NB4 (cell line): ENCODE measurements at places on chromosomes 1 and 21.

DNA sequence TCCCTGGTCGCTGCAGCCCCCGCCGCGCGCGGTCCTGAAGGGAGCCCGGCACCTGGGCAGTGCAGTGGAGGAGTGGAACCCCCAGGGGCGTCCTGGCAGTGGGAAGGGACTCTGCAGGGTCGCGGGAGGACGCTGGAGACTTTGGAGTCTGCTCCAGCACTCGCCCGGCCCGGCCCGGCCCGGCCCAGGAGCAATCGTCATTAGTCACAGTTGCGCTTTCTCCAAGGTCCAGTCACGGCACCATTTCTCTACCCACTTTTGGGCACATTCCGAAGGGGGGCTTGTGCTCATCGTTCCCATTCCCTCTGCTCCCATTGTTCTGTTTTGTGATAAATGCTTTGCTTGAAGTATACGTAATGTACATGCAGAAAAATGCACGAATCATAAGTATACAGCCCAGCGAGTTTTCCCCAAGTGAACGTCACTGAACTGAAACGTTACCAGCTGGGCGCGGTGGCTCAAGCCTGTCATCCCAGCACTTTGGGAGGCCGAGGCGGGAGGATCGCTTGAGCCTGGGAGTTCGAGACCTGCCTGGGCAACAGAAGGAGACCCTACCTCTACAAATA lies 999 bp downstream of the THAP3 start:
- peak; percentile 25 for DNase-seq

DNA sequence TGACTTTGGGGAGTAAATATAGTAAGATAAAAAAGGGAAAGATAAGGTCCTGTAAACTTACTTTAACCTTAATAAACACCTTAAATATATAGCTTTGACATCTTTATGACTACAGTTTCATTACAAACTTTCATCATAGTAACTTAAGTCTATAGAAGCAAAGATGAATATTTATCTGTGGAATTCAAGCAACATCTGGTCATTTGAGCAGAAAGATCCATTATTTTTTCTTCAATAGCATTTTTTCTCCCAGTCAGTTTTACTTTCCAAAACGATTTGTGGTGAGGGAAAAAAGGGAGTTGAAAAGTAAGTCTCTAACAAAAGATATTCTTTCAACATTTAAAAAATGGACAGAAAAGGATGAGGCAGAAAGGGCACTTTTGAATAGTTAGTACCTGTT lies 69.0 kb downstream of the HMCN1 start:
- DNase-seq: no peak

DNA sequence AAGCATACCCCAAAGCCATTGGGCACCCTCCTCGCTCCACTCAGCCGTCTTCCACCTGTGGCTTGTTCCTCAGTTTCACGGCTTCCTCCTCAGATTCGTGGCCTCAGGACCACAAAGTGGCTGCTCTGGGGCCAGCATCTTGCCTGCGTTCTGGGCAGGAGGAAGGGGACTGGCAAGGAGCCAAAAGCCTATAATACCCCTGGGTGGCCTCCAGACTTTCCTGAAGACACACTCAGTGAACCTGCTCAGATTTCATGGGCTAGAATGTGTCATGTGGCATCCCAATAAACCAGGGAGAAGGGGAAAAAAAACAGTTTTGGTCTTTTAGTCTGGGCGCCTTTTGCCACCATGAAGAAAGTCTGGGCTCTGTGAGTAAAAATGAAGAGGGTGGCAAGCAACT lies 62.0 kb downstream of the SDC3 start:
- DNase-seq: no peak

GRCh38 chr1:207045453-207045852 lies 5.6 kb downstream of the YOD1 start:
- DNase-seq: no peak

DNA sequence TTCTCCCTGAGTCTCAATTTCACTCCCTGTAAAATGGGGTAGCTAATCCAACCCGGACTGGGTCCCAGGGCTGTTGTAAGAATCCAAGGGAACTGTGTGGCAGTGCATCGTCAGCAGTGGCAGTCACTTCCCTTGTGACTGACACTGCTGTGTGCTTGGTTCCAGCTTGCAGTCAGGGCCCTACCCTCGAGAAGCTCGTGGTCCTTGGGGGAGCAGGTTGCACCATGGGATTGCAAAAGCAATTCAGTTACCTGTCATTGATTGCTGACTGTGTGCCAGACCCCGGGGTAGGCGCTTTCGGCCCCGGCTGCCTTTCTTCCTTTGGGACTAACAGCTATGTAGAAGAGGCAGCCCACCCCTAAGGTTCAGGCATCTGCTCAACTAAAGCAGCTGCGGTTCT lies 2.9 kb downstream of the PTPRF start:
- DNase-seq: no peak

GRCh38 chr1:96002969-96003964 lies 718.3 kb upstream of the PTBP2 start:
- no peak for DNase-seq

DNA sequence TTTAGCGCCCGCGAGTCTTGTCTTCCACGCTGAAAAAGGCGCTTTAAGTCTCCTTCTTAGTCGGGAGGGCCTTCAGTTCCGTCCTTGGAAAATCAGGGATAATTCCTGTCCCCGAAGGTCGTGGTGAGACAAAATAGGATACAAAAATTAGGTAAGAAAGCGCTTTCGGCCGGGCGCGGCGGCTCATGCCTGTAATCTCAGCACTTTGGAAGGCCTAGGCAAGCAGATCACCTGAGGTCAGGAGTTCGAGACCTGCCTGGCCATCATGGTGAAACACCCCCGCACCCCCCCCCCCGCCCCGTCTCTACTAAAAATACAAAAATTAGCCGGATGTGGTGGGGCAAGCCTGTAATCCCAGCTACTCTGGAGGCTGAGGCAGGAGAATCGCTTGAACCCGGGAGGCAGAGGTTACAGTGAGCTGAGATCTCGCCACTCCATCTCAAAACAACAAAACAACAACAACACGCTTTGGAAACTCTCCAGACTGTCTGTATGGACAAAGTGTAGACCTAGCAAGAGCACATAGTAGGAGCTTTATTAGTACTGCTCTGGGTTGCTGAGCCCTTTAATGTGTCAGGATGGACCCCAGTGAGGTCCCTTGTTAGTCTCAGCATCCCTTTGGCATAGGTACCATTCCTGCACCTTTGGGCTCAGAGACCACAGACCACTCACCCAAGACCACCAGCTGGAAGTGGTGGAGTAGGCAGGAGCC lies 790 bp upstream of the TMEM54 start:
- DNase-seq: no peak

DNA sequence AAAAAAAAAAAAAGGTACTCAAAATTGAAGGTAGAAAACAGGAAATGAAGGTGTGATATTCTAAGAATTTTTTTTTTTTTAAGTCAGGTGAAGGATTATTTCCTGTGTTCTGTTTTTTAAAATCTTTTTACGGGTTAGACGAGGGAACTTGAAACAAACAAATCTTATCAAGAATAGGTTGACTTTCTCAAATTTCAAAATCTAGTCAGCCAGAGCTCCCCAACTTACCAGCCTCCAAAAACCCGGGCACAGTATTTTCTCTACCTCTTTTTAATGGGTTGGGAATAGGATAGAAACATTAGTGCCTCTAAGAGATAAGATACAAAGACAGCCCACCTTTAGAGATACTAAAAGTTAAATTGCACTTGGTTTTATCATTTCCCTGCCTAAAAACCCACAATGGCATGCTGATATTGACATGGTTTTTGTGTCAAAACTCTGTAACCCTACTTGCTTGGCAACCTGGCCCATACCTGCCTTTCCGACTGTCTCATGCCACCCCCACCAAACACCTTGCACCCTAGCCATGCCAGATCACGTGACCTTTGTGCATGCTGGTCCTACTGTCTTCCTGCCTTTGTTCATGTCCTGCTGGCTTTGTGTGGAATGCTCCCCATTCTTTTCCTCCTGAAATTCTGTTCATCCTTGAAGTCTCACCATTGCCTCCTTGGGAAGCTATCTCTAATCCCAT lies 4.2 kb downstream of the RCAN3 start:
- no peak for DNase-seq

GRCh38 chr1:13751458-13751871 lies 51.5 kb downstream of the PRDM2 start:
- no peak for DNase-seq

DNA sequence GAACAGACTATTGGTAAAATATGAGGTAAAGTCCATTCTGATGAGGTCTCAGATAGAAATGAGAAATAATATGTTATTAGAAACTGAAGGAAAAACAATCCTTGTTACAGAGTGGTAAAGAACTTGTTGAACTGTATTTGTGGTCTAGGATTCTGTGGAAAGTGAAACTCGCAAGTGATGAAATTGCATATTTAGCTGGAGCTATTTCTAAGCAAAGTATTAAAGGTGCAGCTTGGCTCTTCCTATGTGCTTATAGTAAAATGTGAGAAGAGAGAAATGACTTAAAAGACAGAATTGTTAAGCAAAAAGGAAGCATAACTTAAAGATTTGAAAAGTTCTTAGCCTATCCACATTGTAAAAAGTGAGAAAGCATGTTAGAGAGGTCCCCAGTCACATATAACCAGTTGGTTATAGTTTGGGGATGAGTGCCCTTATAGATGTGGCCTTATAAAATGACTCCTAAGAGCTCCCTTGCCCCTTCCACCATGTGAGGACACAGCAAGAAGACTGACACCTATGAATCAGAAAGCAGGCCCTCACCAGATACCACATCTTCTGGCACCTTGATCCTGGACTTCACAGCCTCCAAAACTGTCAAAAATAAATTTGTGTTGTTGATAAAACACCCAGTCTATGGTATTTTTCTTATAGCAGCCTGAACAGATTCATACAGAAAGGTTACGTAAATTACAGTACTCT lies 24.8 kb downstream of the PHTF1 start:
- no peak for DNase-seq

DNA sequence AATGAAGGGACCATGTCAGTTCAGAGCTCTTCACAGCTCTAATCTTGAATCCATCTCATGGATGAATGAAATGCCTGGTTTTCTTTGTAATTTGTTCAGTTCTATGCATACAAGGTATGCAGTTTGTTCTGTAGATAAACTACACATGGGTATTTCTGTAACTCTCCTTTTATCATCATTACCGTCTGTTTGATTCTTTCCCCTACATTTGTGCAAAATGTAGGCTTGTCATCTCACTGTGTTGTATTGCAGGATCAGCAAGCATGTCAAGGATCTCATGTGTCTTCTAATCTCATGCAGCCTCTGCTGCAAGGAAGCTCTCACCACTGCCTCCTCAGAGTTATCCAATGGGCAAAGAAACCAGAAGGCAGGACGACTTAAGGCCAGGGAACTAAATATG lies 79.3 kb downstream of the OLFML2B start:
- no peak for DNase-seq

DNA sequence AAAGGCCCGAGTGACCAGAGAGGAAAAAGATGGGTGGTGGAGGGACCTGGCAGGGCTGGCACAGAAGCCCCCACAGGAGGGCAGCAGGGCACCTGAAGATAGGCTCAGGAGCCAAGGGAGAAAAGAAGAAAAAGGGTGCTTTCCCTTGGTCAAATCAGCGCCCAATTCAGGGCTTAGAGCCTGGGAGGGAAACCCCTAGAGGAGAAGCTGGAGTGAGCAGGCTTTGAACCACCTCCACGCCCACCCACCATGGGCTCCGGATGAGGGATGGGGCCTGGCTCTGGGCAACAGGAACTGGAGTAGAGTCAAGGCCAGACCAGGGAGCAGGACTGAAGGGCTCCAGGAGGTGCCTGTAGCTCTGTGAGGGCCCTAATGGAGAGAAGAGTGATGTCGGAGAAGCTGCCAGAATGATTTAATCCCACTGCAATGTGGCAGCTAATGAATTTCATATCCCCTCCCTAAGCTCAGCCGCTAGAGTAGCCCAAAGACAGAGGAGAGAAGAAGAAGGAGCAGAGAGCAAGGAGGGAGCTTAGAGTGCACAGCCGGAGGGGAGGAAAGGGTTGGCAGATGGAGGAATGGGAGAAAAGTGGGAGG lies 12.0 kb upstream of the PRELP start:
- no peak for DNase-seq

DNA sequence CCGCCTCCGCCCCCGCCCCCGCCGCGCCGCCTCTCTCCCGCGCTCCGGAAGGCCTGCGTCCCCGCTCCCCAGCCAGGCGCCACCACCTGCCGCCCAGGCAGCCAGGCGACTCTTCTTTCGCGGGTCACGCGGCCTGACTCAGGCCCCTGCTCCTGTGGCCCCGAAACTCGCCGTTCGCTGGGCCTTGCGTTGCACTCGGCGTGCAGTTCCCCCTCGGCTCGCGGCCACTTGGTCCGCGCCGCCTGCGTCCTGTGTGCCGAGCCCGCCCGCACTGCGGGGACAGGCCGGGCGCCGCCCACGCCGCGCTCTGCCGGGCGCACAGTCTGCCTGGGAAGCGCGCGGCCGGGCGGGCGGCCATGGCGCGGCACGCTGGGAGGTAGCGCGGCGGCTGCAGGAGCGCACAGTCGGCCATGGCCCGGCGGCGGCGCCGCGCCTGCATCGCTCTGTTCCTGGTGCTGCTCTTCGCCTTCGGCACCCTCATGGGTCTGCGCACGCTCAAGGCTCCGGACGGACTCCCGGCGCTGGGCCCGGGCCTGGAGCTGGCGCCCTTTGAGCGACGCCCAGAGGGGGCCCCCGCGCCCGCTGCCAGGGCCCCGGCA lies at the start of gene MANEAL:
TSS of gene MANEAL (plus strand) at position 75 of the 599 bp plus-strand sequence. CDS start at position 411, 336 bp downstream.
- DNase-seq: peak; percentile 10

DNA sequence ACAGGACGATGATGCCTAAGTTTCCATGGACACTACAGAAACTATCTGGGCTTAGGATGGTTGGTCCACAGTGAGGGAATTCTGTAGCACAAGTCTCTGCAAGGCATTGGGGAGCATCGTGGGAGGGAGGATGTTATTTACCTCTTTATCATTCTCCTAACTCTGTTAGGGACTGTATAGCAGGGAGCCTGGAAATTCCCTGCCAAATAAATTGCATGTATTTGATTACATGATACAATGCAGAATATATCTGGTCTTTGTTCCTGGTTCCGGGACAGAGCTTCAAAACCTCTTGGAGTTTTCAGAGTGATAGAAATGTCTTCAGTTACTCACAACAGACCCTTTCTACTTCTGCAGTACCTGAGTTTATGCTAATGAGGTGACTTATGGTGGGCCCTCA lies 385.9 kb downstream of the PCP4 start:
- DNase-seq: no peak

- DNase-seq: no peak
These were observed 18.6 kb downstream of the TMPRSS2 start for GRCh38 chr21:41489329-41489728.

- DNase-seq: no peak
These were observed 19.0 kb downstream of the MAPKAPK2 start for GRCh38 chr1:206703661-206704060.

- peak; percentile 62 for DNase-seq
These were observed 9.9 kb upstream of the ETV3 start for GRCh38 chr1:157147906-157148700.

DNA sequence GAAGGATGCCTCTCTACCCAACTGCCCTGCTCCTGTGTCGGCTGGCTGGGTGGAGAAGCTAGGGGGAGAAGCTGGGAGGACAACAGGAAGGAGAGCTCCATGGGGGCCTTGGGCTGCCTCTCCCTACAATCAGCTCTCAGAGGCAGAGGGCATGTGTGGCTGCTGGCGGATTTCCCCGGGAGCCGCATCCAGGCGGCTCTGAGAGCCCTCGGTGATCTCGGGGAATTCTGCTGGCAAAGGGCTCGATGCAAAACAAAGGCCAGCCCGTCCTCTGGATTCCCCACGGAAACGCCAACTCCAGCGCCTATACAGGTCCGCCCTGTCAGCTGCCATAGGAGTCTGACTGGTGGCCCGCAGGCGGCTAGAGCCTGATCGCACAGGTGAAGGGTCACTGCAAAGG lies 26.4 kb upstream of the EVA1B start:
- DNase-seq: no peak

- no peak for DNase-seq
These were observed 528.5 kb downstream of the MATN1 start for GRCh38 chr1:30194741-30195423.

GRCh38 chr1:235297579-235297978 lies 30.4 kb downstream of the ARID4B start:
- DNase-seq: no peak
